ENCODE measurements at places on chromosomes 6 and 20.

DNA sequence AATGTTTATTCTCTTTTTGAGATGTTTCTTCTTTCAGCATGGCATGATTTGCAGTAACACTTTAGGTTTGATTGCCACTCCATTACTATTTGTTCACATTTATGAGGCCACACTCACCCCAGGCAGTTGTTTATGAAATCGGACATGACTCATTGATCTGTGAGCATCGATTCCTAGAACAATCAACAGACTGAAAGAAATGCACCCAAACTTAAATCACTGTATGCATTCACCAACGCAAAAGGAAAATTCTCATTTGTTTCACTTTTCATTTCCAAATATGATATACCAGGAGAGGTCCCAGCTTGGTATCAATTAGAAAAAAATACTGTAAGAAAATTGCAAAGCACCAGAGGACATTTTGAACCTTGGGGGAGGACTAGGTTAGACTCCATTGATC is 5.4 kb upstream of the GJA10 start:
- no peak overlapping the region for H3K4me3 ChIP-seq
- peaks cover 21% of the 10 kb centered on the region for H3K27me3 ChIP-seq
- H3K36me3 ChIP-seq, result no peaks in the 10 kb centered on the region
- H3K4me1 ChIP-seq, result no peaks in the 10 kb centered on the region
- no peak for DNase-seq
- no peak overlapping the region for H3K27ac ChIP-seq

DNA sequence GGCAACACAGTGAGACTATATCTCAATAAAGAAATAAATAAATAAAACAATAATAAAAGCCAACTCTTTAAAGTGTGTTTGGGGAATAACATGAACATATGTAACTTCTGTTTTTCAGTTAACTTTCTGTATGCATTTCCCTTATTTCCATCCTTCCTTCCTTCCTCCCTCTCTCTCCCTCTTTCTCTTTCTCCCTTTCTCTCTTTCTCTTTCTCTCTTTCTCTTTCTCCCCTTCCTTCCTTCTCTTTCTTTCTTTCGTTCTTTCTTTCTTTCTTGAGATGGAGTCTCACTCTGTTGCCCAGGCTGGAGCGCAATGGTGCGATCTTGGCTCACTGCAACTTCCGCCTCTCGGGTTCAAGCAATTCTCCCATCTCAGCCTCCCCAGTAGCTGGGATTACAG is 48.8 kb upstream of the PRND start:
- H3K27ac ChIP-seq, result no peak overlapping the region
- no peaks in the 10 kb centered on the region for H3K27me3 ChIP-seq
- no peaks in the 10 kb centered on the region for H3K36me3 ChIP-seq
- no peaks in the 10 kb centered on the region for H3K4me1 ChIP-seq
- no peak for DNase-seq

- no peak overlapping the region for H3K4me3 ChIP-seq
- H3K27me3 ChIP-seq, result no peaks in the 10 kb centered on the region
- H3K36me3 ChIP-seq, result no peaks in the 10 kb centered on the region
- H3K27ac ChIP-seq, result no peak overlapping the region
- H3K4me1 ChIP-seq, result no peaks in the 10 kb centered on the region
These were observed 114.3 kb upstream of the TMEM181 start for GRCh38 chr6:158445426-158446085.

GRCh38 chr20:59359906-59360725 is 59.7 kb downstream of the EDN3 start:
- H3K4me3 ChIP-seq, result no peak overlapping the region
- no peaks in the 10 kb centered on the region for H3K36me3 ChIP-seq
- H3K4me1 ChIP-seq, result no peaks in the 10 kb centered on the region
- no peak for DNase-seq

DNA sequence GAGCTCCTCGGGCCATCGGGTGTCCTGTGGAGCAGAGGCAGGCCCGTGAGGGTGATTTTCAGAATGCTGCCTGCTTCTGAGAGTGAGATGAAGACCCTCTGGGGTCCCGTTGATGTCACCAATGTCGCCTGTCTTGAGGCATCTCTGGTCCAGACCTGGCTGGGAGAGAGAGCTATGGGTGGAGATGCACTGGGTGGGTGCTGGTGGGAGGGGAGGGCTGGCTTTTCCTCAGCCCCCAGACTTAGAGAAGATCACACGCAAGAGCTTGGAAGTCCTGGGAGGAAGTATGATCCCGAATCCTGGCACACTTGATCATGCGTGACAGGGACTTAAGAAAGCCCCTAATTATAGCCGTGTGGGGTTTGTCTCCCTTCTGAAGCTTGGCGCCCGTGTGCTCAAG is 103.2 kb upstream of the CD93 start:
- no peaks in the 10 kb centered on the region for H3K4me1 ChIP-seq
- H3K27ac ChIP-seq, result no peak overlapping the region
- no peaks in the 10 kb centered on the region for H3K36me3 ChIP-seq
- H3K27me3 ChIP-seq, result no peaks in the 10 kb centered on the region

DNA sequence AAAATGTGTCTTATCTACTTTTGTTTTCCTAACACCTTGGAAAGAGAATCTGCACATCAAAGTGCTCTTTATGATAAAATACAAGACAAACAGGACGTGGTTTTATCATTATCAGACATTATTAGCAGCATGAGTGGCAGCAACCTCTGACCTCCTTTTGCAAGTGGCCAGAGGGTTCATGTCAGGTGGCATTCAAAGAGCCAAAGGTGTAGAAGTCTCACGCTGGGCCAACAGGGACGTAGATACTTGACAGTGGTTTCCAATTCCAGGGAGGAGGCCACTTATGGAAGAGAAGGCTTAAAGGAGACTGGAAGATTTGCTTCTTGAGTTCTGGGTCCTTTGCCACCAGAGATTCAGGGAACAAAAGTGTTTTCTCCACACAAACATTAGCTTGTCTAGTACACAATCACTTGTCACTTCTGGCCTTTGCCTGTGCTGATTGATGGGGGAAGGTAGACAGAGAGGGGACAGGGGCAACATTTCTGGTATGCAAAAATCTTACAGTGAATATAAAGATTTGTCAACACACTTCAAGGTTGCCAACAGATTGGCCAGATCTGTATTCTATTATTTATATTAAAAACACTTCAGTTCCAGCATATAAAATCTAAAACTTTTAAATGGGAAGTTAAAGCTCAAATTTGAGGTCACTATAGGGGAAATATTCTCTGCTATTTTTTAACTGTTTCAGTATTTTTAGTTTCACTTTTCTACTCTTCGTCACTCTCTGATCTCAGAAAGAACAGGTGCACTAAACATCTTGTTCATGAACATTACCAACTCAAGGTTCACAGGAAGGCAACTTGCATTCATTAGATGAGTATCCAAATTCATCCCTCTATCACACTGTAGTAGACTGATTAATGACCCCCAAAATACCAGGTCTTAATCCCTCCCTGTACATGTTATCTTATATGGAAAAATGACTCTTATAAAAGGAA is 52.1 kb upstream of the FBXO30 start:
- peaks cover 20% of the 10 kb centered on the region for H3K4me1 ChIP-seq
- DNase-seq, result no peak
- no peak overlapping the region for H3K4me3 ChIP-seq
- peaks cover under 1% of the 10 kb centered on the region for H3K36me3 ChIP-seq

GRCh38 chr6:35739645-35740524 is 3.1 kb downstream of the ARMC12 start:
- H3K4me1 ChIP-seq, result peaks cover 9% of the 10 kb centered on the region
- no peak for DNase-seq
- H3K36me3 ChIP-seq, result no peaks in the 10 kb centered on the region

DNA sequence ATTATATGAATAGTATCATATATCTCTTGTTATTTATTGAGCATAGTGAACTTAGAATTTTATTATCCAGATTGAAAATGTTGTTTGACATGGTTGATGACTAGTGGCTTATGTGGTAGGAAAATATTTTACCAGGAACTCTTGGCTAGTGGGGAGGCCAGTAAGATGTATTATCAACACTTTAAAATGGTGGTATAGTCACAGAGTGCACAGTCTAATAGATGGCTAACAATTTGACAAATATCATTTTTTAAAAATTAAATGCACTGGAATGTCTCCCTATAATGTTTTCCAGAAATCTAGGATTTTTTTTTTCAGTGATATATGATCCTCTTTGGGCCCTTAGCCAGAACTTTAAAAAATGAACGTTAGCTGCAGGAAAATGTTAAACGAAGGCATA is 26.9 kb upstream of the EYA4 start:
- no peaks in the 10 kb centered on the region for H3K36me3 ChIP-seq
- no peak overlapping the region for H3K4me3 ChIP-seq
- no peaks in the 10 kb centered on the region for H3K4me1 ChIP-seq
- no peak for DNase-seq
- H3K27ac ChIP-seq, result no peak overlapping the region

- no peaks in the 10 kb centered on the region for H3K36me3 ChIP-seq
- H3K27ac ChIP-seq, result no peak overlapping the region
- H3K4me1 ChIP-seq, result no peaks in the 10 kb centered on the region
- DNase-seq, result no peak
- no peak overlapping the region for H3K4me3 ChIP-seq
These were observed 245.9 kb downstream of the EYS start for GRCh38 chr6:65461121-65461520.

DNA sequence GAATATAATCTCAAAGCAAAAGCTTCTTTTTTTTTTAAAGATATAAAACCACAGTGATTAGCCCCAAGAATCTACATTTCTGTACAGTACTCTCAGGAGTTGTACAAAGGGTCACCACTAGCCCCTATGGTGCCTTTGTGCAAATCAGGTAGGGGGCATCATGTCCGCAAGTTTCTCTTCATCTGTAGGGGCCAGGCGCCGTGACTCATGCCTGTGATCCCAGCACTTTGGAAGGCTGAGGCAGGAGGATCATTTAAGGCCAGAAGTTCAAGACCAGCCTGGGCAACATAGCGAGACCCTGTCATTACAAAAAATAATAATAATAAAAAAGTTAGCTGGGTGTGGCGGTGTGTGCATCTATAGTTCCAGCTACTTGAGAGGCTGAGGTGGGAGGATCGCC is 63.9 kb downstream of the ZMYND8 start:
- no peaks in the 10 kb centered on the region for H3K36me3 ChIP-seq

GRCh38 chr6:110476046-110476849 is at the start of gene SLC22A16:
Gene SLC22A16 (minus strand): TSS chr6:110476613. CDS start chr6:110476574, 39 bp downstream.
- H3K4me3 ChIP-seq, result peak within 1 kb of the TSS; percentile 25
- peaks cover 22% of the 10 kb centered on the region for H3K27me3 ChIP-seq
- H3K36me3 ChIP-seq, result no peaks in the 10 kb centered on the region
- H3K4me1 ChIP-seq, result no peaks in the 10 kb centered on the region

- peaks cover 27% of the 10 kb centered on the region for H3K4me1 ChIP-seq
- H3K27me3 ChIP-seq, result no peaks in the 10 kb centered on the region
- no peak for DNase-seq
- H3K27ac ChIP-seq, result peak overlapping the region; percentile 81
These were observed 9.7 kb downstream of the MAPRE1 start for GRCh38 chr20:32829311-32830005.
